SJSA1 (cell line): ENCODE measurements at places on chromosomes 6 and 20.

GRCh38 chr6:106370639-106371038 is 10.1 kb downstream of the CRYBG1 start:
- no peaks in the 10 kb centered on the region for H3K4me1 ChIP-seq
- no peak overlapping the region for H3K4me3 ChIP-seq
- 0 out of 2 replicates have a peak, but pooled peaks cover 1% of the 10 kb centered on the region for H3K27me3 ChIP-seq
- H3K36me3 ChIP-seq: no peaks in the 10 kb centered on the region
- no peak for DNase-seq

DNA sequence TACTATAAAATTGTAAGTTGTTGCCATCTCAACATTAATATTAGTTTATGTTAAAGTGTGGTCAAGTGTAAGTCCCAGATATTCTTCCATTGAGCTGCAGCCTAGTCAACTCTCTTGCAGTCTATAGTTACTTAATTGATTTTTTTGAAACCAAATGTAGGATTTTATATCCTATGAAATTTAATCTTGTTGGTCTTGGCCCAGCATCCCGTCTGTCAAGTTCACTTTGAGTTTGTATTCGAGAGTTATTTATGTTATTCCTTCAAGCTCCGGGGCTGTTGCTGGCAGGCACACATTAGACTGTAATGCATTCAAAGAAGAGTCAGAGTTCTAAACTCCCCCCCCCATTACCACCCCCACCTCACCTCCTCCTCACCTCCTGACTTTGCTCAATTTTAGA is 71.0 kb upstream of the SPACA1 start:
- no peak for DNase-seq
- H3K4me1 ChIP-seq: no peaks in the 10 kb centered on the region
- no peak overlapping the region for H3K27ac ChIP-seq
- no peak overlapping the region for H3K4me3 ChIP-seq
- H3K27me3 ChIP-seq: peaks cover 16% of the 10 kb centered on the region; the same call in 1 of the 2 replicates

DNA sequence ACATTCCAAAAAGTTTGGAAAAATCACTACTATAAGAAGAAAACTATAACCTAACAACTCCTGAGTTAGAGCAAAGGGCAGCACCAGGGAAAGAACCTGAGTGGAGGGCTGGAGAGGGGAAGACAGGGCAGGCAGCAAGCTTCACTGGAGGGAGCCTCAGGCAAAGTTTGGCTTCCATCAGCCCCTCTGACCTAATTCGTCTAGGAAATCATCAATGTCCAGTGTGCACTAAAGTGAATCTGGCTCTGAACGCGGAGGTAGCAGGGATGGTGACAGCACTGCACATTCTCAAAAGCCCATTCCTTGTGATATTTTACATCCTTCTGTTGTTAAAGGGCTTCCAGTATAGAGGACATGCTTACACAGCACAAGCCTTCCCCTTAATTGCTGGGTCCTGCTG is 87.1 kb downstream of the ZDHHC14 start:
- H3K4me1 ChIP-seq: peaks cover 22% of the 10 kb centered on the region
- DNase-seq: no peak
- no peak overlapping the region for H3K4me3 ChIP-seq
- H3K36me3 ChIP-seq: no peaks in the 10 kb centered on the region
- no peaks in the 10 kb centered on the region for H3K27me3 ChIP-seq
- H3K27ac ChIP-seq: no peak overlapping the region

DNA sequence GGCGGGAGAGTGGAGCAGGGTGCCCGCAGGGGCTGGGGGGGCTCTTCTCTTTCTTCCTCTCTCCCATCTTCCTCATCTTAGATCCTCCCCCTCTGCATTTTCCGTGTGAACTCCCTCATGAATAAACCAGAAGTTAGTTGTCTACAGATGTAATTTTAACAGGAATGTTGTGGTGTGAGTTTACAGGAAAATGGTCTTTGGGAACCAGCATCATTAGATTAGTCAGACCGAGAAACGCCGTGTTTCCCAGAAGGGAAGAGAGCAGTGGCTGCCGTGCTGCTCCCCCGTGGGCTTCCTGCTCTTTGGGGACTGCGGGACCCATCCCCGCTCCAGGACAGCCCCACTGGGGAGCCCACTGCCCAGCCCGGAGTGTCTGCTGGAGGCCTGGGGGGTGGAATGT is 3.4 kb downstream of the MYT1 start:
- H3K36me3 ChIP-seq: no peaks in the 10 kb centered on the region
- H3K4me1 ChIP-seq: no peaks in the 10 kb centered on the region
- DNase-seq: no peak
- H3K27ac ChIP-seq: no peak overlapping the region

- no peak overlapping the region for H3K27ac ChIP-seq
- no peak overlapping the region for H3K4me3 ChIP-seq
- H3K36me3 ChIP-seq: no peaks in the 10 kb centered on the region
- no peaks in the 10 kb centered on the region for H3K27me3 ChIP-seq
These were observed 69.7 kb upstream of the SIRPA start for GRCh38 chr20:1825507-1825906.

- H3K4me1 ChIP-seq: no peaks in the 10 kb centered on the region
- no peak for DNase-seq
- H3K4me3 ChIP-seq: no peak overlapping the region
- H3K27ac ChIP-seq: no peak overlapping the region
- no peaks in the 10 kb centered on the region for H3K27me3 ChIP-seq
These were observed 137.3 kb downstream of the MMS22L start for GRCh38 chr6:97145691-97146090.

- H3K4me3 ChIP-seq: no peak overlapping the region
- peaks cover 6% of the 10 kb centered on the region; the same call in 1 of the 2 replicates for H3K4me1 ChIP-seq
- H3K27ac ChIP-seq: no peak overlapping the region
- no peaks in the 10 kb centered on the region for H3K27me3 ChIP-seq
- no peaks in the 10 kb centered on the region for H3K36me3 ChIP-seq
- DNase-seq: no peak
These were observed 234.2 kb downstream of the COL12A1 start for GRCh38 chr6:74971633-74972032.

DNA sequence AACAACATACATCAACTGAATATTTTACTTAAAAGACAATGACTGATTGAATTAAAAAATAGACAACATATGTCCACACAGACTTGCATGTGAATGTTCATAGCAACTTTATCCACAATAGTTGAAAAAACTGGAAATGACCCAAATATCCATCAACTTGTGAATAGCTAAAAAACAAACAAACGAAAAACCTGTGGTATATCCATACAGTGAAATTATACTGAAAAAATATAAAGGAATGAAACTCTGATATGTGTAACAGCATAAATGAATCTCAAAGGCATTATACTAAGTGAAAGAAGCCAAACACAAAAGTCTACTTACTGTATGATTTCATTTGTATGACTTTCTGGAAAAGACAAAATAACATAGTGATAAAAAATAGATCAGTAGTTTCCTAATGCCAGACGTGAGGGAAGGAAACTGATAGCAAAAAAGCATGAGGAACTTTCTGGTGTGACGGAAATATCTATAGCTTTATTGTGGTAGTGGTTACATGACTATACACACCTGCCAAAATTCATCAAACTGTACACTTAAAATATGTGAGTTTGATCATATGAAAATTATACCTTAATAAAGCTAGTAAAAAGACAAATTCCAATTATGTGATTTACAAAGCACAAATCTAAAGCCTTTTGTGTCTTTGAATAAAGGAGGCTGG is 123.2 kb downstream of the BACH2 start:
- DNase-seq: no peak
- no peak overlapping the region for H3K27ac ChIP-seq
- no peaks in the 10 kb centered on the region for H3K36me3 ChIP-seq
- peaks cover 21% of the 10 kb centered on the region for H3K4me1 ChIP-seq

DNA sequence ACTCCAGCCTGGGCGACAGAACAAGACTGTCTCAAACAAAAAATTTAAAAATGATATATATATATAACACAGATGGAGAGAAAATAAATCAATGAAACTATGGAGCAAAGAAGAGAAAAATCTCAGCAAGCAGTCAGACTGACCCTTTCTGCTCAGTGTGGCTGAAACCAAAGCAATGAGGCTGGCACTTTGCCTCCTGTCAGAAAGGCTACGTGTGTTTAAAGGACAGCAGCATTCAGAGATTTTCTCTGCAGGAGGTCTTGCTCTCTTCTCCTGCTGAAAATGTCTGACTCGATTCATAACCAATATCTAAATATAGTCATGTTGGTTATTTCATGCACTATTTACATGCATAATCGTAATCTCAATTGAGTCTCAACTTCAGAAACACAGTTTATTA is 527.0 kb upstream of the JARID2 start:
- H3K36me3 ChIP-seq: no peaks in the 10 kb centered on the region
- no peak overlapping the region for H3K27ac ChIP-seq
- no peaks in the 10 kb centered on the region for H3K4me1 ChIP-seq
- no peaks in the 10 kb centered on the region for H3K27me3 ChIP-seq

DNA sequence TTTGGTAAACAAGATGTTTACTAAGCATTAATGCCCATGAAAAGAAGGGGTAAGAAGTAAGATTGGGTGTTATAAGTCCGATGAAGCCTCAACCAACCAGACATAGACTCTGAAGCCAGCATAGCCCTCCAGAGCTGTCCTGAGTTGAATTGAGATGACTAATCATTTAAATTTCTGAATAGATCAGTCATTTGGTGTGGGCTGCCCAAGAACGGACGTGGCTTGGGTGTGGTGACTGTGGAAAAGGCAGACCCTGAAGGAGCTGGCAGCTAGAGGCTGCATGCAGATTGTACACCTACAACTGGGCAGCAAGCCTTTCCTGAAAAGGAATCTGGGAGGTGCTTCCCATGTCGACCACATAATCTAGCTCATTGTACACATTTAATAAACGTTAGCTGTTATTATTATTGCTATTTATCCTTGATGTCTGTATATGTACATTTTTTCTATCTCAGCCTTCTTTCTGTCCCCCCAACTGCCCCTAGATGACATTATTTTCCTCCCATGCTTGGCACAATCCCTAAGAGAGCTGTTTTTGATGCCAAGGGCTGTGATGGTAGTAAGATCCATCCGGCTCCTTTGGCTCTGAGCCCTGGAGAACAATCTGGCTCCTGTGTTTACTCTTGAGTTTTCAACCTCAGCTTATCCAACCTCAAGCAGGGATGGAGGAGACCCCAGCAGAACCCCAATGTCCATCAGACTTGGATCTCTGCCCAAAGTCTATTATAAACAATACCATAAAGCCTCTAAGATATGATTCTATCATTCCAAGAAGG is 57.6 kb upstream of the JAG1 start:
- H3K27ac ChIP-seq: peak overlapping the region; percentile 24; the same call in 1 of the 2 replicates
- H3K27me3 ChIP-seq: no peaks in the 10 kb centered on the region
- H3K4me3 ChIP-seq: no peak overlapping the region

DNA sequence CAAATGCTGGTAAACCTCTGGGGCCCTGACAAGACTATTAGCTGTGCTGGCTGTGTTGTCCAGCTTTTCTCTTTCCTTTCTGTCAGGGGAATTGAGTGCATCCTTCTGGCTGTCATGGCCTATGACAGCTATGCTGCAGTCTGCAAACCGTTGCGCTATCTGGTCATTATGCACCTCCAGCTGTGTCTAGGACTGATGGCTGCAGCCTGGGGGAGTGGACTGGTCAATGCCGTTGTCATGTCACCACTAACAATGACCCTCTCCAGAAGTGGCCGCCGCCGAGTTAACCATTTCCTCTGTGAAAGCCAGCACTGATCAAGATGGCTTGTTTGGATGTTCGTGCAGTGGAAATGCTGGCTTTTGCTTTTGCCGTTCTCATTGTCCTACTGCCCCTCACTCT is 20.3 kb downstream of the OR2B6 start:
- no peak overlapping the region for H3K27ac ChIP-seq
- no peaks in the 10 kb centered on the region for H3K27me3 ChIP-seq
- no peak overlapping the region for H3K4me3 ChIP-seq
- DNase-seq: no peak

DNA sequence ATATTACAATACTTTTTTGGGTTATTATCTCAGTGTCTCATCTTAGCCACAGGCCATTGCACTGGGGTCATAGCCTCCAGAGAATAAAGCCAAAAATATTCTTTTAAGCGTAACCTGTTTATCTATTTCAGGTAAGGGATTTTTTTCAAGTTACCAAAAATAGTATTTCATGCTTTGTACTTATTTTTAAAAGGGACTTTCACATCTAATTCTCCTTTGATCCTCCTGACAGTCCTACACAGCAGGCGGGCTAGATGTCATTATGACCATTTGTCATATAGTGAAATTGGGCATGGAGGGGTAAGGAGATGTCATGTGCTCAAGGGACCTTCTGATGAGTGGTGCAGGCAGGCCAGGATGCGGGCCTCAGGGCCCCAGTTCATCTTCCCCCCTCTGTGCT is 68.9 kb downstream of the TBC1D7 start:
- H3K27me3 ChIP-seq: no peaks in the 10 kb centered on the region; the same call in 1 of the 2 replicates
- DNase-seq: no peak
- H3K4me3 ChIP-seq: no peak overlapping the region

DNA sequence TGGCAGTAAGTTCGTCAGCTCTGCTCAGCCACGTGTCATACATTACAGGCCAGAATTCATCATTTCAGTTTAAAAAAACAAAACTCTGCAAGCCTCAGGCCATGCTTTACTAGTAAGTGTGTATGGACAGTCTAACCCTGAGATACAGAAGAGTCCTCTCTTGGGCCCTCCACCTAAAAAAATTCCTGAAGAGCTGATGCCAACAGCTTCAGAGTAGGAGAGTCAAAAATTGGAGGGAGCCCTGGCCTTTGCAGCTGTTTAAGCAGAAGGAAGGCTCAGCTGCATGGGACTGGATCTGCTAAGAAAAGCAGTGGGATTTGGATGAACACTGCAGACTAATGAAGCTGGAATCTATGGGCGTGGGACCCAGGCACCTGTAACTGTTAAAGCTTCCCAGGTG is 47.2 kb upstream of the FAM8A1 start:
- no peaks in the 10 kb centered on the region for H3K27me3 ChIP-seq
- H3K4me1 ChIP-seq: no peaks in the 10 kb centered on the region
- H3K27ac ChIP-seq: no peak overlapping the region
- peaks cover 62% of the 10 kb centered on the region for H3K36me3 ChIP-seq
- H3K4me3 ChIP-seq: no peak overlapping the region

GRCh38 chr20:24979036-24979960 is 13.3 kb downstream of the APMAP start:
- H3K27ac ChIP-seq: no peak overlapping the region
- no peaks in the 10 kb centered on the region for H3K4me1 ChIP-seq
- DNase-seq: no peak
- peaks cover 69% of the 10 kb centered on the region for H3K36me3 ChIP-seq
- H3K27me3 ChIP-seq: no peaks in the 10 kb centered on the region

DNA sequence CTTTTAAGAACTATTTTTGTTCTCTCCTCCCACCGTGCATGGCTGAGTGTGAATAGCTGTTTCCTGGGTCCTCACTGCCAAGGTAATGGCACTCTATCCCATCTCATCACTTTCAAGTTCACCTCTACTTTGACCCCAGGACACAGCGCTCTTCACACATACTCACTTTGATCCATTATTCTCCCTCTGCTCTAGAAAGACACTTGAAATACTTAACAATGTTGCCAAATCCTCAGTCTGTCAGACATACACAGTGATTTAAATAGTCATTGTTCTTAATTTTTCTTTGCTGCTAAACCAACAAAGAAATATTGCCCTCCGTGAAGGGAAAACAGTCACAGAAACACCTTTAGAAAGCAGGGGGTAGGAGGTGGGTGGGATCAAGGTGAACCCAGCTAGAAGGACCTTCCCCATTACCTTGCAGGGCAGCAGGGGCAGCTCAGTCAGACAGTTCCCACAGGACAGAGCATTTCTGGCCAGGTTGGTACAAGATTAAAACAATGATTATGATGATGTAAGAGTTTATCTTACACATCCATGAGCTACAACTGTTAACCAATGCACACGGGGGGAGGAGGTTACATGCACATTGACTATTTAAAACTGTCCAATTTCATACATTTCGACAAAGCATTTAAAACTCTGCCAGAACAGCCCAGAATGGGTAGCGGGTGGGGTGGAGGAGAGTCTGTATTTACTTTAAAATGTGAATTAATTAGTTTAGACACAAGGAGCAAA is 2.4 kb downstream of the SLC22A23 start:
- H3K27me3 ChIP-seq: peaks cover 20% of the 10 kb centered on the region
- DNase-seq: no peak
- no peak overlapping the region for H3K4me3 ChIP-seq
- no peak overlapping the region for H3K27ac ChIP-seq
- no peaks in the 10 kb centered on the region for H3K36me3 ChIP-seq
